ENCODE measurements at places on chromosomes 12 and 14. TPM values are rescaled to one million over a fixed set of nuclear protein-coding genes. Genes with fewer than 3 reads are reported as not detected.

DNA sequence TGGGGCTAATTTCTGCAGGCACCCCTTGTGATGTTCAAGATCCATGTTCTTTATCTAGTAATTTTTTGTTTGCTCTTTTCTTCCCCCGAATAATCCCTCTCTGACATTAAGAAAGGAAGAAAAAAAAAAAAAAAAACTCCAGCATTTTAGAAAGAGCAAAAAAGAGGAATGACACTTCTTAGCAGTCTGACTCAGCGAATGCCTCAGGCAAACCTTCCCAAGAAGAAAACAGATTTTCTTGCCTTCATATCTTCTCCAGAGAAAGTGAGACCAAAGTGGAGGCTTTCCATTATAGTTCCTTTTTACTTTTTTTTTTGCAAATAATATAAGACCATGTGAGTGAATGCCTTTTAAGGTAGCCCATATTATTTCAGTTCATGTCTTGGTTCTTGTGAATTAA lies 479.0 kb upstream of the SYT1 start:
- no peaks in the 10 kb centered on the region for H3K36me3 ChIP-seq
- DNase-seq = no peak
- no peak overlapping the region for H3K4me3 ChIP-seq
- H3K27me3 ChIP-seq = no peaks in the 10 kb centered on the region
- H3K4me1 ChIP-seq = no peaks in the 10 kb centered on the region
- no peak overlapping the region for H3K27ac ChIP-seq

Gene C1QL4
- not detected for total RNA-seq

DNA sequence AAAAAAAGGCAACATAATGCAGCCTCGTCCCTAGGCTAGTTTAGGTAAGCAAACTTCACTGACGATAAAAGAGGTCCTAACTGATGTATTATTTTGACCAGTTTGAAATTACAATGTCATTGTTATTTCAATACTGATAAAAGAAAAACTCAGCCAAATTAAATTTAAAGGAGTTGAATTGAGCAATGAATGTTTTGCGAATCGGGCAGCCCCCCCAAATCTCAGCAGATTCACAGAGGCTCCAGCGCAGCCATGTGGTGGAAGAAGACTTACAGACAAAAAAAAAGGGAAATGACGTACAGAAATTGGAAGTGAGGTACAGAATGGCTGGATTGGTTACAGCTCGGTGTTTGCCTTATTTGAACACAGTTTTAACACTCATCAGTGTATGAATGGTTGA lies 8.2 kb upstream of the LDHB start:
- H3K4me1 ChIP-seq = no peaks in the 10 kb centered on the region
- H3K27ac ChIP-seq = no peak overlapping the region
- H3K36me3 ChIP-seq = no peaks in the 10 kb centered on the region
- DNase-seq = no peak

DNA sequence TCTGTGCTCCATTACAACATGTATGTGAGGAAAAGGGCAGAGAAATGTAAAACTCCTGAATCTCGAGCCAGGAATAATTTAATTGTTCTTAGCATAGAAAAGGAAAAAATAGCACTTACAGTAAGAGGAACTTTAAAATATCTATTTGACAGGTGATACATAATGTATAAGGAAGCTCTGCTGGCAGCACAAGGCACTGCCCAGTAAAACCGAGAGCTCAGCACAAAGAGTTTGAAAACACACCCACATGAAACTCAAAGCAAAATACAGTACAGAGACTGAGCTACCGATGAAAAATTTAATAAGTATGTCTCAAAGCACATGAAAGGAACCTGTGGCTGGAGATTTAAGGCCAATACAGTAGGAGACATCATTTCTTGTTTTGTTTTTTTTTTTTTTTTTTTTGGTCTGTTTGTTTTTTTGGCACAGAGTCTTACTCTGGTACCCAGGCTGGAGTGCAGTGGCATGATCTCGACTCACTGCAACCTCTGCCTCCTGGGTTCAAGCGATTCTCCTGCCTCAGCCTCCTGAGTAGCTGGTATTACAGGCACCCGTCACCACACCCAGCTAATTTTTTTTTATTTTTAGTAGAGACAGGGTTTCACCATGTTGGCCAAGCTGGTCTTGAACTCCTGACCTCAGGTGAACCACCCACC lies 19.2 kb downstream of the CLIP1 start:
- H3K4me1 ChIP-seq = peaks cover 28% of the 10 kb centered on the region
- no peak overlapping the region for H3K4me3 ChIP-seq
- peaks cover 14% of the 10 kb centered on the region for H3K36me3 ChIP-seq
- no peak overlapping the region for H3K27ac ChIP-seq

Gene EMP1
- total RNA-seq = 7.6 TPM

DNA sequence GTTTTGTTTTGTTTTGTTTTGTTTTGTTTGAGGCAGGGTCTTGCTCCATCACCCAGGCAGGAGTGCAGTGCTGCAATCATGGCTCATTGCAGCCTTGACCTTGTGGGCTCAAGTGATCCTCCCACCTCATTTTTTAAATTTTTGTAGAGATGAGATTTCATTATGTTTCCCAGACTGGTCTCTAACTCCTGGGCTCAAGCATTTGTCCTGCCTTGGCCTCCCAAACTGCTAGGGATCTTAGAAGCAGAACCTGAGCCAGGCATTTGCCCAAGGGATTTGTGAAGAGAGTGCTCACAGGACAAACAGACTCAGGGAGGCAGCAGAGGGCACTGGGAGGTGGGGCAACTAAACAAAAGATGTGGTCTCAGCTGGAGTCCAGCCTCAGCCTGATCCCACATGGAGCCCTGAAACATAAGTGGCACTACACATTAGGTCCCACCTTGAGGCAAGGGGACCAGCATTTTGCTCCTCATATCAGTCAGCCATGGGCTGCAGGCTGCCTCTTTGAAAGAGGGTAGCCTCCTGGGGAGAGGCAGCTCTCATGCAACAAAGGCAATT lies 86.2 kb upstream of the CMKLR1 start:
- no peak overlapping the region for H3K4me3 ChIP-seq
- H3K4me1 ChIP-seq = no peaks in the 10 kb centered on the region
- no peak overlapping the region for H3K27ac ChIP-seq
- no peaks in the 10 kb centered on the region for H3K27me3 ChIP-seq

Gene PPP2R5E
- total RNA-seq = 50.4 TPM

- H3K27ac ChIP-seq = no peak overlapping the region
- H3K4me3 ChIP-seq = no peak overlapping the region
- H3K27me3 ChIP-seq = peaks cover 7% of the 10 kb centered on the region
- H3K4me1 ChIP-seq = peaks cover 13% of the 10 kb centered on the region
Measured at GRCh38 chr14:91899806-91900205, 32.5 kb upstream of the TC2N start.

- H3K4me1 ChIP-seq = peaks cover 5% of the 10 kb centered on the region
- H3K27ac ChIP-seq = no peak overlapping the region
- no peak for DNase-seq
- no peaks in the 10 kb centered on the region for H3K27me3 ChIP-seq
- H3K36me3 ChIP-seq = no peaks in the 10 kb centered on the region
- no peak overlapping the region for H3K4me3 ChIP-seq
Measured at GRCh38 chr12:109767991-109768900, 54.6 kb downstream of the FAM222A start.

GRCh38 chr14:94304243-94304642 lies 11.2 kb upstream of the SERPINA10 start:
- no peak for DNase-seq
- no peaks in the 10 kb centered on the region for H3K4me1 ChIP-seq
- H3K27ac ChIP-seq = no peak overlapping the region
- no peak overlapping the region for H3K4me3 ChIP-seq
- no peaks in the 10 kb centered on the region for H3K27me3 ChIP-seq

- H3K27me3 ChIP-seq = peaks cover 5% of the 10 kb centered on the region
- H3K4me3 ChIP-seq = no peak overlapping the region
- H3K4me1 ChIP-seq = no peaks in the 10 kb centered on the region
- H3K27ac ChIP-seq = no peak overlapping the region
- H3K36me3 ChIP-seq = no peaks in the 10 kb centered on the region
Measured at GRCh38 chr14:53979747-53980642, 23.4 kb upstream of the BMP4 start.

Gene SERPINA3
- not detected for total RNA-seq

GRCh38 chr12:69616025-69616424 lies 5.3 kb upstream of the LRRC10 start:
- DNase-seq = no peak
- H3K27me3 ChIP-seq = peaks cover 9% of the 10 kb centered on the region
- H3K4me1 ChIP-seq = no peaks in the 10 kb centered on the region
- no peak overlapping the region for H3K27ac ChIP-seq
- H3K4me3 ChIP-seq = no peak overlapping the region
